ENCODE measurements at places on chromosomes 7 and 10.

DNA sequence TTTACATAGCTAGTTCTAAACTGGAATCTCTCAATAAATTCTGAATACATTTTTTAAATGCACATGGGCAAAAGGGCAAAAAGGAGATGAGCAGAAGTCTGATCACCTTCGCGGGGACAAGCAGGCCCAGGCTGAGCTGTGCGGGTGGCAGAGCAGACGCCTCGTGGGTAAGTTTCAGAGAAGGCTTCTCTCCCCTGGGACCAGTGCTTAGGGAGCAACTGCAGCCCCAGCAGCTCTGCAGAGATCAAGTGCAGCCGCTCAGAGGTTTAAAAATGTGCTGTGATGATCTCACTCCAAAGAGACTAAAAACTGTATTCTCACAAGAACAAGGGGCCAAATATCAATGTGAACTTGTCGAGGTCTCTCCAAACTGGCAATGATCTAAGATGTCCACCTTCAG is 264.3 kb upstream of the RNF32 start:
- DNase-seq: no peak

DNA sequence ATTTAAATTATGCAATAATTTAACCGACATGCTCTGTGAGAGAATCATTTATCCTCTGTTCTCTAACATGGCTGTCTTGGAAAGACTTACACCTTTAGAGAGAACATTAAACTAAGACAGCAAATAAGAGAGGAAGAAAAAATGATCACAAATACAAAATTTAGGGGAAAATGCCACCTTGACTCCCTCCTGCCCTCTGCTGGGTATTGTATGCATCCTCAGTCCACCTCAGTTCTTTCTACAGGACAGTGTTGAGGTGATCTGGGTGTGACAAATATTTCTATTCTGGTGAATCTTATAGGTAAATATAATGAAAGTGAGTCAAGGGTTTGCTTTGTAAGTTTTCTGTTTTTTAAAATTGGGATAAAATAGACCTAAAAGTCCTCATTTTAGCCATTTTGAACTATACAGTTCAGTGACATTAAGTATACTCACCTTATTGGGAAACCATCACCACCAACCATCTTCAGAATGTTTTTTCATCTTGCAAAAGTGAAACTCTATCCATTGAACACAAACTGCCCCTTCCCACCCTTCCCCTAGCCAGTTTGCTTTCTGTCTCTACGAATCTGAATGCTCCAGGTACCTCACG is 61.5 kb upstream of the ELMO1 start:
- DNase-seq: peak; percentile 30

GRCh38 chr7:99365318-99366141 is 9.0 kb upstream of the ARPC1B start:
- peak; percentile 73 for DNase-seq

GRCh38 chr7:78620920-78621319 is 822.3 kb downstream of the PHTF2 start:
- DNase-seq: no peak

DNA sequence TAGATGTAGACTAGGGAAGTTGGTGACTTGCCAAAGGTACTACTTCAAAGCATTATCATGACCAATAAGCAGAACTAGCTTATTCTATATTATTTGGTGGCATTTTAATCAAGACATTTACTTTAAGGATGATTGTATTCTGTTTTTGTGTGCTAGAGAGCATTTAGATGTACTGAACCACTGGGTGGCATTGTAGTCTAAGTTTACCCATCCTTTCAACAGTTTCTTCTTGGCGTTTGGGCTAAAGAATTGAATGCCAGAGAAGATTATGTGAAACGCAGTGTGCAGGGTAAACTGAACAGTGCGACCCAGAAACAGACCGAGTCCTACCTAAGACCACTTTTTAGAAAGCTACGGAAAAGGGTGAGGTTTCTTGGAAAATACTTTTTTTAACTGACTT is 26.8 kb downstream of the PRPF18 start:
- DNase-seq: no peak

Data from GM10248 (cell line).